ENCODE measurements at places on chromosomes 1 and 21. TPM values are rescaled to one million over a fixed set of nuclear protein-coding genes. Genes with fewer than 3 reads are reported as not detected.

TRIM17 gene
- total RNA-seq, result not detected

DNA sequence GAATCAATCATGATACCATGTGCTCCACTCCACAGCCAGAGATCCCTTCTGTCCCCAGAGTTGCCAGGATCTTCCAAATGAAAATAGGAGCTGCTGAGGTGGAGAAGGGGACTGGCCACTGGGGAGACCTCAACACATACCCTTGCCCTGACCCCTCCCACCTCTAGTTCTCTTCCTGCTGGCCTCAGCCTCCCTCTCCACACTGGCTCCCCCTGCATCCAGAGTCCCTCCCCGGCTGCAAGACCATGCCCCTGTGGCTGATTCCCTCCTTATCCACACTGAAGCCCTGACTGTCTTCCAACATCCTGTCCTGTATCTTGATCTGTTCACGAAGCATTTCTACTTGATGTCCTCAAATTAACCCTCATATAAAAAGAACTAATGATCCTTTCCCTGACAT, 21.1 kb upstream of the CDK18 start:
- no peaks in the 10 kb centered on the region for H3K4me1 ChIP-seq
- DNase-seq, result no peak
- no peak overlapping the region for H3K27ac ChIP-seq
- no peak overlapping the region for H3K4me3 ChIP-seq
- H3K36me3 ChIP-seq, result no peaks in the 10 kb centered on the region

GRCh38 chr1:32948905-32949304, 15.7 kb downstream of the RNF19B start:
- no peak overlapping the region for H3K27ac ChIP-seq
- DNase-seq, result no peak

ZSWIM5 gene
- 0.46 TPM for total RNA-seq

KRTAP19-3 gene
- not detected for total RNA-seq

FAAH gene
- 26.6 TPM for total RNA-seq

DNA sequence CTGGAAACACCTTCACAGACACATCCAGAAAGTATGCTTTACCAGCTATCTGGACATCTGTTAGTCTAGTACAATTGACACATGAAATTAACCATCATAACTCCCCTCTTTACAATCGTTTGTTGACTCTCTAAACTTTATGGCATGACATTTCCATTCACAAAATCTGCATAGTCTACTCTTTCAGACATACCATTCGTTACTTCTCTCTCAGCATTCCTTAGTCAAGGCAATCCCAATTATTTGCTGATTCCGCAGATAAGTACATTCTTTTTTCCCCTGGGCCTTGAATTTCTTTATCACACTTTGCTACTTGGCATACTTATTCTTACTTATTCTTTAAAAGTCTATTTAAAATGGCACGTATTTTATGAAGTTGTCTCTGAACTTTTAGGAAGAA, 15.1 kb upstream of the CRB1 start:
- H3K36me3 ChIP-seq, result no peaks in the 10 kb centered on the region
- H3K27me3 ChIP-seq, result no peaks in the 10 kb centered on the region
- no peak overlapping the region for H3K4me3 ChIP-seq
- no peak overlapping the region for H3K27ac ChIP-seq

GRCh38 chr1:71656902-71657301, 576.1 kb upstream of the ZRANB2 start:
- H3K4me1 ChIP-seq, result no peaks in the 10 kb centered on the region
- H3K27ac ChIP-seq, result no peak overlapping the region
- no peak overlapping the region for H3K4me3 ChIP-seq
- H3K36me3 ChIP-seq, result no peaks in the 10 kb centered on the region
- DNase-seq, result no peak

DONSON gene
- total RNA-seq, result 13.7 TPM

- peak overlapping the region; percentile 21 for H3K27ac ChIP-seq
- H3K36me3 ChIP-seq, result no peaks in the 10 kb centered on the region
- no peak overlapping the region for H3K4me3 ChIP-seq
- no peak for DNase-seq
These were observed 25.3 kb downstream of the TMEM51 start for GRCh38 chr1:15178571-15179484.

GRCh38 chr1:11214698-11215380, 25.7 kb downstream of the ANGPTL7 start:
- H3K4me3 ChIP-seq, result no peak overlapping the region
- no peak overlapping the region for H3K27ac ChIP-seq
- no peaks in the 10 kb centered on the region for H3K4me1 ChIP-seq
- H3K27me3 ChIP-seq, result no peaks in the 10 kb centered on the region
- peaks cover 50% of the 10 kb centered on the region for H3K36me3 ChIP-seq

DNA sequence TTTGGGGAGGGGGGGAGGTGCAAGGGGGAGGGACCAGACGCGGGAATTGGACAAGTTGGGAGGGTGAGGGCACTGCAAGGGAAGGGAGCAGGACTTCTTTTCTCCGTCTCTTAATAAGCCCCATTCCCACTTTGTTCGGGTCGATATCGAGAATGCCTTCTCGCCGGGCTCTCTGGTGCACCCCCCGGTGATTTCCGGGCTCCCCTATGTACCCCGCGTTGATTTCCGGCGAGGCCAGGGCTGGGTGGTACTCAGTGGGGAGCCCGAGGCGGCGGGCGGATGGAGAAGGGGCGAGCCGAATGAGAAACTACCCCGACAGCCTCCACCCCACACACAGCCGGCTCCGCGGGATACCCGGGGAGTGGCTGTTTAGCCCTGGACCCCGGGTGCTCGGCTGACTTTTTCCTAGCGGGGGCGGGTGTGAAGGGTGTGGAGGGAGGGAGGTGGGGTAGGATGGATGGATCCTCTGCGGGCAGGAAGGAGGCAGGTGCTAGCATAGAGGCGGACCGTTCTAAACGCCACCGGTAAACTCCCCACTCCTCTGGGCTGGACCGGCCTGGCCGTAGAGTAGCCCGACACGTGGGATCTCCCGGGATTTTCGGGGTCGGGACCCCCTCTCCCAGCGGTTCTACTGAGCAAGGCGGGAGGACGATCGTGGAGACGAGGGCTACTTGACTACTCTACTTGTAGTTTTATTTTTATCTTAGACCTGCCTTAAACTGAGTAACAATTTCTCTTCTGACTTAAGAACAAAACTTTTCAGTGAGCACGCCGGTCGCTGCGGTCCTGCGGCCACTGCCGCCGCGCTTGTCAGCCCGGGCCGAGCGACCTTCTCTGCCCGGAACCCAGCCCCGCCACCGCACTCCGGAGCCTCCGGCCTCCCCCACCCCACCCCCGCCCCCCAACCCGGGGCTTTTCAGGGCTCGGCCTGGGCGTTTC, 1.0 kb downstream of the RNF220 start:
- peaks cover 26% of the 10 kb centered on the region for H3K27me3 ChIP-seq
- H3K27ac ChIP-seq, result no peak overlapping the region
- peaks cover 13% of the 10 kb centered on the region for H3K4me1 ChIP-seq
- H3K4me3 ChIP-seq, result peak overlapping the region; percentile 25
- peak; percentile 33 for DNase-seq
- H3K36me3 ChIP-seq, result no peaks in the 10 kb centered on the region

OPTC gene
- total RNA-seq, result not detected

- DNase-seq, result no peak
- no peaks in the 10 kb centered on the region for H3K36me3 ChIP-seq
- H3K4me1 ChIP-seq, result no peaks in the 10 kb centered on the region
- no peak overlapping the region for H3K27ac ChIP-seq
- H3K4me3 ChIP-seq, result peak overlapping the region; percentile 88
These were observed 1.4 kb downstream of the TIPRL start for GRCh38 chr1:168180148-168180524.

- no peaks in the 10 kb centered on the region for H3K36me3 ChIP-seq
- no peak within 1 kb of the TSS for H3K4me3 ChIP-seq
- DNase-seq, result peak; percentile 76
- H3K27me3 ChIP-seq, result no peaks in the 10 kb centered on the region
These were observed at the start of gene FCAMR for GRCh38 chr1:206970446-206970845. TSS of gene FCAMR (minus strand) at chr1:206970460. CDS start at chr1:206970125, 335 bp downstream.

- no peak for DNase-seq
- H3K36me3 ChIP-seq, result no peaks in the 10 kb centered on the region
- H3K27ac ChIP-seq, result no peak overlapping the region
- no peaks in the 10 kb centered on the region for H3K27me3 ChIP-seq
- H3K4me1 ChIP-seq, result no peaks in the 10 kb centered on the region
These were observed 4.4 kb downstream of the CYB561D1 start for GRCh38 chr1:109498161-109498801.

DDR2 gene
- total RNA-seq, result 2.8 TPM

IL12RB2 gene
- 0.31 TPM for total RNA-seq

GRCh38 chr21:38470755-38471154, 27.5 kb downstream of the ERG start:
- H3K36me3 ChIP-seq, result no peaks in the 10 kb centered on the region
- no peaks in the 10 kb centered on the region for H3K4me1 ChIP-seq
- H3K27ac ChIP-seq, result no peak overlapping the region
- no peaks in the 10 kb centered on the region for H3K27me3 ChIP-seq
- no peak for DNase-seq

GRCh38 chr1:244029124-244029523, 22.0 kb upstream of the ZBTB18 start:
- H3K4me1 ChIP-seq, result no peaks in the 10 kb centered on the region
- no peaks in the 10 kb centered on the region for H3K27me3 ChIP-seq
- H3K36me3 ChIP-seq, result no peaks in the 10 kb centered on the region
- no peak overlapping the region for H3K4me3 ChIP-seq
- DNase-seq, result no peak

DNA sequence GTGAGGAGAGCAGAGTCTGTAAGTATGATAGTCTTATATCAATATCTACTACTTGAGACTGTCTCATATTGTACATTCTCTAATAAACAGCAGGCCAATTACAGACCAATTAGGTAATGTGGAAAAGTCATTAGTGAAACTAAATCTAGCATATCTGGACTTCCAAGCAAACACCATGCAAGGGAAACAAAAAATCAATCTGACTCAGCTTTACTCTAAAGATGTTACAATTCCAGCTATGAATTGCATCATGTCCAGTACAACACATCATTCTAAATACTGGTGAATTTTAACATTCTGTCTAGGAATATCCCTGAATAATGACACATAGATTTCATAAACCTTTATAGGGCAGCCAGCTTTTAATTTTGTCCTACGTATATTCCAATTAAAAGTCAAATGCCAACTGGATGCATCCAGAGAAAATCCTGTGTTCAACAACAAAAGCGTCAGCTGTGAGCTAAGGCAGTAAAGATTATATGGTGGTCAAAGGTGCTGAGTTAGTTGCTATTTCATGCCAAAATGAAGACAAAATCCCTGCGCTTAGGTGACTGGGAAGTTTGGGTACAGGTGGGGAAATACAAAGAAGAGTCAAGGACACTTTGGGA, 159.3 kb downstream of the TTLL7 start:
- peak overlapping the region; percentile 20 for H3K27ac ChIP-seq
- H3K27me3 ChIP-seq, result no peaks in the 10 kb centered on the region
- no peak overlapping the region for H3K4me3 ChIP-seq
- DNase-seq, result no peak
- no peaks in the 10 kb centered on the region for H3K4me1 ChIP-seq
- H3K36me3 ChIP-seq, result no peaks in the 10 kb centered on the region

GRCh38 chr1:182297335-182297734, 94.3 kb downstream of the GLUL start:
- no peak overlapping the region for H3K27ac ChIP-seq
- H3K36me3 ChIP-seq, result no peaks in the 10 kb centered on the region
- H3K4me1 ChIP-seq, result no peaks in the 10 kb centered on the region
- no peaks in the 10 kb centered on the region for H3K27me3 ChIP-seq

KLF17 gene
- not detected for total RNA-seq

GRCh38 chr1:39561279-39561678, 15.3 kb downstream of the PABPC4 start:
- H3K27me3 ChIP-seq, result no peaks in the 10 kb centered on the region
- DNase-seq, result no peak
- H3K27ac ChIP-seq, result no peak overlapping the region
- H3K4me3 ChIP-seq, result no peak overlapping the region

All from right lobe of liver (tissue), 6 donors.